ENCODE measurements at places on chromosomes 7 and 10.

DNA sequence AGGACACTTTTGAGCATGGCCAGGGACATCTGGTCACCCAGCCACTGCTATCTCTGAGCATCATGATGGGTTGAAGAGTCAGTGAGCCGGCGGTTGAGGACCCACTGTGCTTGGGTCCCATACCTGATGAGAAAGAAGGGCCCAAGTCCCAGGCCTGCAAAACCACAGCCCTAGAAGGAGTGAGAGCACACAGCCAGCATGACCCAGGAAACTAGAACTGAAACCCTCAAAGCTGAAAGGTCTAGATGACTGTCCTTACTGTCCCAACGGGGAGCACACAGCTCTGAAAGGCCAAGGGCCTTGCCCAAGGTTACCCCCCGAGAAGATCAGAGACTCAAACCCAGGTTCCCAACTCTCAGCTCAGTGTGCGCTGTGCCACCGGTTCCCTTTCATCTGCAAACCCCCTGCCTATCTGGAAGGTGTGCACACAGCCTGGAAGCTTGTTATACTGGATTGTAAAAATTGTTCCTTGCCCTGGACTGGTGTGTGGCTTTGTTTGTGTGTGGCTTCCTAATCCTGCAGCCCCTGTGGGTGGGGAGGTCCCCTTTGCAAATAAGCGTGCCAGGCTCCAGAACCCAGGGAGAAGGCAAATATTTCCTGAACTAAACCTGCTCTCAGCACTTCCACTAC, 22.6 kb upstream of the PSAP start:
- DNase-seq: no peak

- DNase-seq: no peak
These were observed 18.8 kb upstream of the CLDN12 start for GRCh38 chr7:90384433-90384832.

- no peak for DNase-seq
These were observed 947.1 kb downstream of the GRM8 start for GRCh38 chr7:126305671-126306070.

DNA sequence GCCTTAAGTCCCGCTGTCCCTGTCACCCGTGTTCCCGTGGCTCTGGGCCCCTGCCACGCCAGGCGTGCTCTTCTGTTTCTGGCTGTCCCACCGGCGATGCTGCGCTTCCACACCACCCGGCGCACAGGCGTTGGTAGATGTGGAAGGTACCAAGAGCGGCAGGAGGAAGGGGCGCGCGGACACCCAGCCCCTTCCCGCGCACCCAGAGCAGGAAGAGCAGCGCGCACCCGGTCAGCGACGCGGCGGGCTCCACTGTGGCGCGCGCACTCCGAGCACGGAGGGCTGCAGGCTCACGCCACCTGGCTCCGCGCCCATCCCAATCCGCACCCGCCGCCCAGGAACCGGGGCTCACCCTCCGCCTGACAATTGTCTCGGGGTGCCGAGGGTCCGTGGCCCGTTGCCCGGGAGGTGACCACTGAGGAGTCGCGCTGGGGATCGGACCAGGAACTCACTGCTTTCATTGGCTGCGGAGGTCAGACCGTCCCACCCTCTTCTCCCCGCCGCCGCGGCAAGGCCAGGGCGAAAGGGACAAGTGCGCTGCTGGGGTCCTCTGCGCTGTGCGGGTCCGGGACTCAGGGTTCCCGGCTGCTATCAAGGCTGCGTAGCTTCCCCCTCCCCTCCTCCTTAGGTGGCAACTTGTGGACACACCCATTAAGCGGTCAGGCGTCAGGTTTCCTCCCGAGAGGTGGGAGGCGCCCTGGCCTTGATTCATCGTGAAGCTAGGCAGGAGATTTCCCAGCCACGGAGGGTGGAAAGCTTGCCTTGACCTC, 121.6 kb upstream of the ZNF92 start:
- DNase-seq: peak; percentile 27

GRCh38 chr10:15990535-15991129, 130.3 kb upstream of the MINDY3 start:
- DNase-seq: no peak

DNA sequence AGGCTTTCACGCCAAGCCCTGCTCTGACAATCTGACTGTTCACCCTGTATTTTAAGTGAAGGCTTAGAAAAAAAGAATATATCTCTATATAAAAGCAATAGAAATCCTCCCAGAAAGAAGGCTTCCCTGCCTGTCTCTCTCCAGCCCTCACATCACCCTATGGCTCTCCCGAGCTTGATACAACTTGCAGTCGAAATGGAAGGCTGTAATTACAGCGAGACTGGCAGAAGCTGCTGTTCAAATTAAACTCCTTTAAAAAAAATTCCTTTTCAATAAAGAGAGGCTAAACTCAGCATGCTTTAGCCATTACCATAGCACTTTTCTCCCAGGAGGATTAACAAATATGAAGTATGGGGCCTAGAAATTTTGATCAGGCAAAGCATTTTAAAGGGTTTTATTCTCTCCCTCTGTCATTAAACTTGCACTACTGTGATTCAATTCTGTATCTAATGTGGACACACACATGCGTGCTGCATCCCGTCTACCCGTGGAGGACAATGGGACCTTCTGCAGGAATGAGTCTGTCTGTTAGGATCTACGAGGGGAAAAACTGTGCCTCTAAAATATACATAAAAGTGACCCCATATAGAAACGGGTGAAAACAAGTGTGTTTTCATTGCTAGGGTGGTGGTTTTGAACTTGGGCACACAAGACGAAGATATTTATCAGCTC, 223.8 kb downstream of the USP6NL start:
- no peak for DNase-seq

- DNase-seq: no peak
These were observed 86.8 kb downstream of the COBL start for GRCh38 chr7:51229620-51230323.

- no peak for DNase-seq
These were observed 293.4 kb upstream of the VWC2 start for GRCh38 chr7:49479936-49480544.

GRCh38 chr7:43869867-43870240, 537 bp upstream of the MRPS24 start:
- DNase-seq: no peak

- DNase-seq: no peak
These were observed 14.9 kb downstream of the TRIM56 start for GRCh38 chr7:101099969-101100781.

- no peak for DNase-seq
These were observed 17.7 kb upstream of the GTPBP4 start for GRCh38 chr10:970311-971149.

GRCh38 chr7:44636041-44636584, 29.7 kb downstream of the OGDH start:
- DNase-seq: peak; percentile 43

GRCh38 chr10:71244431-71245419, 32.4 kb downstream of the UNC5B start:
- no peak for DNase-seq

- no peak for DNase-seq
These were observed 26.4 kb downstream of the SLC35B4 start for GRCh38 chr7:134290286-134290685.

DNA sequence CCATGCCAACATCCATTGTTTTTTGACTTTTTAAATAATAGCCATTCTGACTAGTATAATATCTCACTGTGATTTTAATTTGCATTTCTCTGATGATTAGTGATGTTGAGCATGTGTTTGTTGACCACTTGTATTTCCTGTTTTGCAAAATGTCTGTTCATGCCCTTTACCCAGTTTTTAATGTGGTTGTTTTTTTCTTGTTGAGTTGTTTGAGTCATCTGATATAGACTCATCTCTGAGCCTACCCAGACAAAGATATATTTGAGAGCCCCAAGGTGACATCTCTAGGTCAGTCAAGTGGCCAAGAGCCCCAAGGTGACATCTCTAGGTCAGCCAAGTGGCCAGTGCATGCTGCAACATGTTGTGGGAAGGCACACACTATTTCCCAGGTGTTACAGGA, 224.7 kb downstream of the HECW1 start:
- no peak for DNase-seq

- DNase-seq: no peak
These were observed 85.2 kb downstream of the ADAM12 start for GRCh38 chr10:126302826-126303665.

DNA sequence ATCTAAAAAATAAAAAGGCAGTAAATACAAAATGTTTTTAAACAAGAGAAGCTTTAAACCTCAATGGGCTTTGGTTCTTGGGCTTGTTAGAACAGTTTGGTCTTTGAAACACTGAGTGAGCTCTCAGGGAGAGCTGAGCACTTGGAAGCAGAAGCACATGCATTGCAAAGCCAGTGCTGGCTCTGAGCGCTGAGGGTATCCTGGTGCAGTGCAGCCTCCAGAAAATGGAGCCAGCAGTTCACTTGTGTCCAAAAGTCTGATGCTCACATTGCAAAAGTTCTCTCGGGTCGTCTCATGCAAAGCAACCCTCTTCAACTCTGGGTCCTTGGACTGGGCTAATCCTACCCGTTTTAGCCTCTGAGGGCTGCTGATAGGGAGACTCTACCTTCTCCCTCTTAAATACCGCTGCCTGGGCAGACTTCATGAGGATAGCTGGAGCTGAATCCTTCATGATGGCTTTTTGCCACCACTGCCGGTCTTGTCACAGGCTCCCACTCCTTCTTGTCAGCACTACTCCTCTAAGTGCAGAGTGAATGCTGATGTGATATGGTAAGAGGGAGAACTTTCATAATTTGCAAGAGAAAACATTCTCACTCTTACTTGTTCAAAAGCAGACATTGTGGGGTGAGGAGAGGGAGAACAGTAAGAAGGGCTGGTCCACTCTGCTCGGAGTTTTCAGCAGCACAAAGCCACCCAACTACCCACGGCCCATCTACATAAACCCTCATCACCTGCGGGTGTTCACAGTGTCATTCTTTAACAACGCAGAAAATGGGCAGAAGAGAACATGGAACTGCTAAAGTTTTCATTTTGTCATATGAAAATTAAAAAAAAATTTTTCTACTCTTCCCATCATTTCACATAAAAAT, 42.2 kb upstream of the BMPER start:
- DNase-seq: no peak

GRCh38 chr10:93541402-93542357, 24.8 kb upstream of the FFAR4 start:
- no peak for DNase-seq

- no peak for DNase-seq
These were observed 29.8 kb upstream of the FRMD4A start for GRCh38 chr10:14360515-14360914.

- no peak for DNase-seq
These were observed 25.9 kb upstream of the ZMIZ1 start for GRCh38 chr10:79042639-79043411.

GRCh38 chr10:57017356-57018037, 656.4 kb upstream of the ZWINT start:
- no peak for DNase-seq

- no peak for DNase-seq
These were observed 111.9 kb downstream of the ZMIZ1 start for GRCh38 chr10:79180414-79181221.

GRCh38 chr7:111459757-111460280, 102.5 kb downstream of the IMMP2L start:
- DNase-seq: no peak

- DNase-seq: no peak
These were observed 103.5 kb upstream of the CCDC6 start for GRCh38 chr10:60009710-60010383.

DNA sequence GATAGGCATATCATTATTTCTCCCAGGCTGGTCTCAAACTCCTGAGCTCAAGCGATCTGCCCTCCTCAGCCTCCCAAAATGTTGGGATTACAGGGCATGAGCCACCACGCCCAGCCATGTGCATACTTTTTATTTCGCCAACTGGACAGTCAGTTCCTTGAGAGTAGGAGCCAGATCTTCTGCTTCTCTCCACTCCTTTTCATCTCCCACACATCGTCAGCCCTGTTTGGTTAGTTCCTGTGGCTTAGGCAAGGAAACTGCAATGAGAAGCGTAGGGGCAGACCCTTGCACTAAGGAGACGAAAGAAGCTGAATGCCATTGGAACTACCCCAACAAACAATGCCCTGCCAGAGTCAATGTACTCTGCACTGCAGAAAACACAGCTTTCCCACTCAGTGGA, 178.2 kb downstream of the TRIL start:
- no peak for DNase-seq

DNA sequence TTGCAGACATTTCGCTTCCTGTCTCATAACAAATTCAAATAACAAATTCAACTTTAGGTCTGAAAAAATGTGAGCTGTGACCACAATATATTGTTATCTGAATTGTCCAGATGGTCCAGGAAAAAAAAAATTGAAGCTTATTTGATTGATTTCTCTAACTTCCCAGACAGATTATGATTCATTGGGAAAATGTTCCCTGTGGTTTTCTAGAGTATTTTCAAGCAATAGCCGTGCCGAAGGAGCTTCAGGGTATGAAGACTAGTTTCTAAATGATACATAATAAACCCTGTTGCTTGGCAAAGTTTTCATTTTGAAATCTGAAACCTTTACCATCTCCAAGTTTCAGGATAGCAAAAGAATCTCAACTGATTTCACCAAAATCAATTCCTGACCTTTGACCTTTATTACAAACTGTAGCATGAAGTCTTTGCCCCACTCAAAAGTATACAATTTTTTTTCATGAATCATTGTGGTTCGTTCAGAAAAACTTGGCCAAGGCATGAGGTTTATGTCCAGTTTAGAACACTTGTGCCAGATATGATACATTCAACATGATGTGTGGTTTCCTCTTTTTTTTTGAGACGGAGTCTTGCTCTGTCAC, 109.9 kb downstream of the JCAD start:
- DNase-seq: no peak

DNA sequence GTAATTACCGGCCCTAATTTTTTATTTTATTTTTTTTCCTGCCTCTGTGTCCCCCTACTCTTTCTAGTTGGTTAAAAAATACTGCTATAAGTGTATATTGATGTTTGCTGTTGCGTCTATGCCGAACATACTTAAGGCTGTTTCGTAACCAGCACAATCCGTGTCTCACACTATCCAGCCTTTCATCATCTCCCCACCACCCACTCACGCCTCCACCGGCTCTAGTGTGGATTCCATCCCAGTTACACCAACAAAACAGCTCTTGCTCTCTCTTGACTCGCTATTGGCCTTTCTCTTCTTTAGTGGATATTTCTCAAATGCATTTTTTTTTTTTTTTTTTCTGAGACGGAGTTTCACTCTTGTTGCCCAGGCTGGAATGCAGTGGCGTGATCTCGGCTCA, 70.1 kb upstream of the CAMK1D start:
- no peak for DNase-seq

GRCh38 chr10:24826009-24826408, 102.3 kb upstream of the ARHGAP21 start:
- DNase-seq: no peak

DNA sequence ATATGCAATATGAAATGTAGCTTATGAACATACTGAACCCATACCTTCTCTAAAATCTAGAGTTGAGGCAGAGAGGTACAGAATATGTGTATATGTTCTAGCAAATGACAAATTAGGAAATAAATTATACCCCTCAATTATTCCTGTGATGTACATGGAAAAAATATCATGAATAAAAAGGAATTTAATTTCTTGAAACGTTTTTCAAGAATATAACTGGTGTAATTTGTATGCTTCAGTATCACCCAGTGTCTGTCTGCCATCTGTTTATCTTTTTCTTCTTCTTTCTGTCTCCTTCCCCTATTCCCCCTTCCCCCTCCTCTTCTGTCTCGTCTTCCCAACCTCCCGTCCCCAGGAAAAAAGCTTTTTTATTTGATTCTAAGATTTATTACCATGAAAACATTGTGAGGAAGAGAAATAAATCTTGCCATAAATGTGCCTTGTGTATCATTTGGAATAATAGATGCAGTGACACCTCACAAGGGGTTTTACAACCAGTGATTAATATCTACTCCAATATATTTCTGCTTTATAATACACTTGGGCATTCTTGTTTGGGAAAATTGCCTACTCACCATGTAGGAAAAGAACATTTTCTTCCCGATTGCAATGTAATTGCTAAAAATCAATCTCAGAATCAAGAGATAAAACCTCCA, 12.2 kb downstream of the LANCL2 start:
- no peak for DNase-seq

GRCh38 chr7:96200740-96201139, 121.2 kb downstream of the SLC25A13 start:
- no peak for DNase-seq

Data from CD8-positive, alpha-beta T cell (primary cell).